ENCODE measurements at places on chromosomes 4 and X. TPM values are rescaled to one million over a fixed set of nuclear protein-coding genes. Genes with fewer than 3 reads are reported as not detected.

The AVPR2 gene
- not detected for total RNA-seq

- no peak for DNase-seq
These were observed 1.5 kb upstream of the PTCHD1 start for GRCh38 chrX:23332888-23333821.

DNA sequence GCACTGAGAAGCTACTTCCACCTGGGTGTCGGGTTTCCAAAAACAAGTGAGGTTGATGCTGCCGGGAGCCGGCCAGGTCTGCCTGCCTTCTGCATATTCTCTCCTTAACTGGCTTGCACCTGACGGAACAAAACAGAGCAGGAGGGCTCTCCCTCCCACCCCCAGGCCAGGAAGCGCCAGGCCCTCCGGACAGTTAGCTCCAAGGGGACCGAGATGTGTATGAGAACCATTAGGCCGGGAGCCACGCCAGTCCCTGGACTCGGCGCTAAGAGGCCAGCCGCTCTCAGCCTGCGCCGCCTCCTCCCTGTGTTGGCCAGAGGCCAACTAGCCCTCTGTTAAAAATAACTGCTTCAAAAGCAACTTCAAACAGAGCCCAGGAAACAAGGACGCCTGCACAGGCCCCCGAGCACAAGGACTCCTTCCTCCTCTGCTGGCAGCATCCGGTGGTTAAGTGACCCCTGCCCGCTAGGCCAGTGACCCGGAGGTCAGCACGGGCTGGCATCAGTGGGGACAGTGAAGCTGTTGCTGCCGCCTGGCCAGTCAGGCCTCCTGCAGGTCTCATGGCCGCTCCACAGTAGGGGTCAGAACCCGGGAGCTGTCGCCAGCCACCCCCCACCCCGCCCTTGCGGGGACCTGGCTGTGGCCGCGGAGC, 107.9 kb downstream of the ABLIM2 start:
- no peak for DNase-seq

- DNase-seq, result no peak
These were observed 85.6 kb downstream of the SLC39A8 start for GRCh38 chr4:102259702-102260101.

DNA sequence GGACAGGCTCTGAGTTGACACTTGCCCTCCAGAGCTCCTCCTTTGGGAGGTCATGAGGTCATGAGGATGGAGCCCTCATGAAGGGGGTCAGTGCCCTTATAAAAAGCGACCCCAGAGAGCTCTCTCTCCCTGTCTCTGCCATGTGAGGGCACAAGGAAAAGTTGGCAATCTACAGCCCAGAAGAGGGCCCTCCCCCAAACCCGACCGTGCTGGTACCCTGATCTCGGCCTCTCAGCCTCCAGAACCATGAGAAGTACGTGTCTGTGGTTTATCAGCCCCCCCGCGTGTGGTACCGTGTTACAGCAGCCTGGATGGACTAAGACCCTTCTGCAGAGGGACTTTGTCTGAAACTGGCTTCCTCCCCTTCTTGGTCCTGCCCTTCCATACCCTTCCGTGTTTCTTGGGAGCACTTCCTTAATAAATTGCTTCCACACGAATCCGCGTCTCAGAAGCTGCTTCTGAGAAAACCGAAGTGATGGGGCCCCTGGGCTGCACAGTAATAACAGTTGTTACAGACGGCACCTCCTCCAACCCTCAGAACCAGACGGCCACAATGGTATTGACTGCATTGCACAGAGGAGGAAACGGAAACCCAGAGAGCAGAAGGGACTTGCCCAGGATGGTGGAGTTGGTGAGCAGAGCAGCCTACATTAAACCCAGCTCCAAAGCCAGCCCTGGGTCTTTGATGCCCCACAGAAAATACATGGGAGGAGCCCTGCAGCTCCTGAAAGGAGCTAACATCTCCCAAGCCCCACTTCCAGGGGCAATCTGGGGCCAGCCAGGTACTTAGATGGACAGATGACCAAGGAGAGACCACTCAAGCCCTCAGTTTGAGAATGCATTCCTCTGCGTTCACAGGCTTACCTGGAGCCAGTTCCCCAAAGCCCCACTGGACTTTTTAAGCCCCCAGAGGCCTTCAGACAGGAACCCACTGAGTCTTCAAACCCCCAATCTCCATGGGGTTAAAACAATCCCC, 242.7 kb downstream of the BCOR start:
- peak; percentile 28 for DNase-seq

The PABPC1L2A gene
- not detected for total RNA-seq

- no peak for DNase-seq
These were observed 52.7 kb downstream of the TMEM164 start for GRCh38 chrX:110055616-110056015.

GRCh38 chr4:2868877-2869487, 25.3 kb downstream of the ADD1 start:
- DNase-seq, result no peak

The CT47B1 gene
- not detected for total RNA-seq

GRCh38 chr4:108372681-108373080, 203.9 kb upstream of the LEF1 start:
- no peak for DNase-seq

DNA sequence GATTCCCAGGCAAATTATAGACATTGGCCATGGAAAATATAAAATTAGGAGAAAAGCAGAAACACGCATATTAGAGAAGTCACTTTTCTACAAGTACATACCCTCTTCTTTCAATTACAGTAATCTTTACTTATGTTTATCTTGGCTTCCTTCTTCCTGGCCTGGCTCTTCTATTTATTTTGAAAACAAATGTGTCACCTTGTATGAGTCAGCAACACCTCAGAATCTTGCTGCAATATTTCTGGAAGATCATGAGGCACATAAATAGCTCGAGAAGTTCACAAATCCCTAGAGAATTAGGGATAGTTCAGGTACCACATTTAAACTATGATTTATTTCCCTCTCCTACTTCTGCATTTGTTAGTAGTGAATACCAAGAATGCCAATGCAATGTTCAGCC, 124.6 kb downstream of the ANOS1 start:
- no peak for DNase-seq

DNA sequence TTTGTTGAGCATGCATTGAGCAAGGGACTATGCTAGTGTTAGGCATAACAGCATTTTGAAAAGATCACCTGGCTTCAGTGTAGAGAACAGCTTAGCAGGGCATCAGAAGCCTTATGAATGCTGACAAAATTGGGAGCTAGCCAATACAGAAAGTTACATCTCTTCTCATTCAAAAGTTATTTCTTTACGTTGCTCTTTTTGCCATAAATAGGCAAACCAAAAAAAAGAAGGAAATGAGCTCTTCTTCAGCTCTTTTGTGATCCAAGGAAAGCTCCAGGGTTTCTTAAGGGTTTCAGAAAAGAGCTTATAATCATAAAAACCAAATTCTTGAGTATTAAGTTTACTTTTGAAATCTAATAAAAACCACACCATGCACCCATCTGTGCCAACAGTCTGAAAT, 35.2 kb upstream of the LNX1 start:
- DNase-seq, result no peak

DNA sequence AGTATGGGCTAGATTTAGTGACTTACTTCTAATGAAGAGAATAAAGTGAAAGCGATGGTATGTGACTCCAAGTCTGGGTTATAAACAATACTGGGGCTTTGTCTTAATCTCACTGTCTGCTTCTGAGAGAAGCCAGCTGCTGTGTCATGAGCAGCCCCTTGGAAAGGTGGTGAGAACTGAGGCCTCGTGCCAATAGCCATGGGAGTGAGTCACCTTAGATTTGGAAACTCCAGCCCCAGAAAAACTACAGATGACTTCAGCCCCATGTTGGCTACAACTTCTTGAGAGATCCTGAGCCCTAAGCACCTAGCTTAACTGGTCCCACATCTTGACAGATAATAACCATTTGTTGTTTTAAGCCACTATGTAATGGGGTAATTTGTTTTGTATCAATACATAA, 77.6 kb downstream of the CWH43 start:
- DNase-seq, result no peak

DNA sequence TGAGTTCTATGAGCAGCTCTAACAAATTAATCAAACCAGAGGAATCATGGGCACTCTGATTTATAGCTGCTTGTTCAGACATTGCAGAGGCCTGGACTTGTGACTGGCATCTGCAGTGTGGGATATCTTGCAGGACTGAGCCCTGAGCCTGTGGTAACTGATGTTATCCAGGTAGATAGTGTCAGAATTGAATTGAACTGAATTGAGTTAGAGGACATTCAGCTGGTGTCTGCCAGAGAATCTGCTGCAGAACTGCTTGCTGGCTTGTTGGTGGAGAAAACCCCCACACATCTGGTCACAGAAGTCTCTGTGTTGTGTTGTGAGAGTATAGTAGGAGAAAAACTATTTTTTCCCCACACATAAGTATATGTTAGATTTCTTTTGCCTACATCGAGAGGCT, 42.2 kb downstream of the SMIM20 start:
- no peak for DNase-seq

DNA sequence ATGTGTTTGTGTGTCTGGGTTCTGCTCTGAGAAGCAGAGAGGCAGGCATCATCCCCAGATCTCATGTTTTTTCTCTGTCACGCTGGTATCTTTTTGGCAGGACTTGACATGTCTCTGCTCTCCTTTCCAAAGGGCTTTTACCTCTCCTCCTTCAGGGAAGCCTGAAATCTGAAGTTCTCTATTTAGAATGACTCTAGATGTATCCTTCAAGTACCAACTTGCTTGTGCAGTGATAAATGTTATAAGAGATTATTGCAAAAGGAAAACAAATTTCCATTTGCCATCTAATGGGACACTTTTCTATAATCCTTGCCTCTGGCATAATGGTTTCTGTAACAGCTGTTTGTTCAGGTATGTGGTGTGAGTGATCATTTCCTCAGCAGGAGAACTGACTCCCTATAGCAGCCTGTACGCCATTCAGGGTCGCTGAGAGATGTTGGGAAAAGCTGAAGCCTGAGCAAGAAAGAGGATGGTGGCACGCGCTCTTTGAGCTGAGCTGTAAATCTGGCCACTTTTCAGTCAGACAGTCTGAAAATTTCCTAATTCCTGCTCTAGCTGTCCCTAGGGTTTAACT, 72.5 kb downstream of the CNGA2 start:
- no peak for DNase-seq

DNA sequence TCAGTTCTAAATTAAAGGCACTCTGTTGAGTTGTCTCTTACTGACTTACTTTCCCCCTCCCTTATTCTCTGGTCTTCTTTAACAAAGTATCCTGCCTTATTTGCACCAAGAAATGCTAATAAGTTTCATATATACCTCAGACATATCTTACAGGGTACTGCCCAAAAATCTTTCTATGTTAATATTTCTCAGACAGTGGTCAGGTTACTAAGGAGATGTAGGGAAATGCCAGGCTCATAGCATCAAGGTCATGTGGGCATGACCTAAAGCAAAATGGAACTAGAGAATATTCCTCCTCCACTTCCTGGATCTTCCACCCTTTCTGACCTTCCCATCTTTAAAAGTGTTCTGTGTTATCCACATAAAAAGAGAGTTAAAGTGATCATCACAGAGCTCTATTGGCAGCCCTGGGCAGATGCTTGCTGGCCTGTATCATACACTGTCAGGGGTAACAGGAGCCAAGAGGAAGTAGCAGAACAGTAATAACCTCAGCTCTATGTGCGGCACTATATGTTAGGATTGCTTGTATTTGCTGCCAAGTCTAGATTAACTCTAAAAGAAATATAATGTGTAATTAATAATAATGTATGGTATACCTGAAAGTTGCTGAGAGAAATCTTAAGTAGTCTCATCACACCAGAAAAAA, 74.3 kb downstream of the IQCM start:
- DNase-seq, result no peak

GRCh38 chr4:136812100-136812880, 720.0 kb downstream of the PCDH18 start:
- no peak for DNase-seq

GRCh38 chrX:51461053-51462044, 35.0 kb downstream of the NUDT11 start:
- DNase-seq, result no peak

DNA sequence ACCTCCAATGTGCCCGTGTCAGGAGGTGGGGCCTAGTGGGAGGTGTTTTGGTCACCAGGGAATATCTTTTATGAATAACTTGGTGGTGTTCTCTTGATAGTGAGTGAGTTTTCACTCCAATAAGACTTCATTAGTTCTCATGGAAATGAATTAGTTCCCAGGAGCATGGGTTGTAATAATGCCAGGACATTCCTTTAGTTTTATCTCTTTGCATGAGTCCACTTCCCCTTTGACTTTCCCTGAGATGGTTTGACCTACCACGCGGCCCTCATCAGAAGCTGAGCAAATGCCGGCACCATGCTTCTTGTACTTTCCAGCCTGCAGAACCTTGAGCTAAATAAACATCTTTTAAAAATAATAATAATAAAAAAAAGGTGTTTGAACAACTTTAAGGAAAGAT, 112.9 kb upstream of the ACSL4 start:
- DNase-seq, result no peak

DNA sequence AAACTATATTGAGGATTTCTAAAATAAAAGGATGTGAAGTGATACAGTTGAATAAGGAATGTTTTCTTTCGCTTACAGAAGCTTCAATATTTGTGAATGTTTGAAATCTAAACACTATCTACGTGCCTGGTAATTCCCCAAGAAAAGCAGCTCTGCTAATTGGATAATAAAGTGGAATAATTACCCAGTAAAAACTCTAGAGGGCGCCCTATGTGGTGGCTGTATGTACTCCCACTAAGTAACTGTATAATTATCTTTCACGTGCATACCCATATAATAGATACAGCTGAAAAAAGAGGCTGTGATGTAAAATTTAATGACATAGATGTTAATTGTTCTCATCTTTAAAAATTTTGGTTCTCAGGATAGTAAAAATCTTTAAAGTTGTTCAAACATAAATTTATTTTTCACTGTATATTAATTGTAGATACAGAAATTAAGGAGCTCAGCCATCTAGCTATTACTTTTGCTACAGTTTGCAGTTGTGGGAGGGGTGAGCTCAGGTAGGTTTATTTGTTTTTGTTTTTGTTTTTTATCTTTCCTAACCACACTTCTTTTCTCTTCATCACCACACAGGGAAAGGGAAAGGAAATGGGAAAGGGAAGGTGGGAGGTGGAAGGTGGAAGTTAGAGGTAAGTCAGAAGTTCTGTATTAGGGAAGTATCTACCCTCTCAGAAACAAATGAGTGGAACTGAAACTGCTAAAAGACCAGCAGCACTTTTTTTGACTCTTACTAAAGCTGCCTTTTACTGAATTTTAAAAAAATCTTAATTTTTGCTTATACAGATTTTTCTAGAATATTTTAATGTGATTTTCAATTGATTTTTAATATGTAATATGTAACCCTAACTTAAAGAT, 151.7 kb upstream of the RPS6KA6 start:
- DNase-seq, result no peak

GRCh38 chr4:75477201-75477600, 37.0 kb downstream of the RCHY1 start:
- no peak for DNase-seq

GRCh38 chrX:41734530-41734929, 10.5 kb downstream of the GPR82 start:
- DNase-seq, result no peak
